ENCODE measurements at places on chromosomes 3 and 15.

DNA sequence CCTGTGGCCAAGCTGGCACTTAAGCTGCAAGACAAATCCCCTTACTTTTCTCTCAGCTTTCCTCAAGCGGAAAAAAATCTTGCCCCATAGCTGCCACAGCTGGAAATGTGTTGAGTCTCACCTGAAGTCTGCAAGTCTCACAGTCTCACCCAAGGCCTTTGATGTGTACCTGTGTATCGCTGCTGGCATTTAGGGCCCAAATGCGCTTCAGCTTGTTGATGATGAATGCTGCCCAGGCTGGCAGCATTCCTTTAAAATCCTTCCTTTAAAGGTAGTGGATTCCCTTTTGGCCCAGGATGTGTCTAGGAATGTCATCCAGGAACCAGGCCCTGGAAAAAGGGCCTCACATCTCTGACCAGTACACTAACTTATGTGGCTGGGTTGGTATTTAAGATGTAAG is 7.0 kb downstream of the OR5K4 start:
- DNase-seq, result no peak

DNA sequence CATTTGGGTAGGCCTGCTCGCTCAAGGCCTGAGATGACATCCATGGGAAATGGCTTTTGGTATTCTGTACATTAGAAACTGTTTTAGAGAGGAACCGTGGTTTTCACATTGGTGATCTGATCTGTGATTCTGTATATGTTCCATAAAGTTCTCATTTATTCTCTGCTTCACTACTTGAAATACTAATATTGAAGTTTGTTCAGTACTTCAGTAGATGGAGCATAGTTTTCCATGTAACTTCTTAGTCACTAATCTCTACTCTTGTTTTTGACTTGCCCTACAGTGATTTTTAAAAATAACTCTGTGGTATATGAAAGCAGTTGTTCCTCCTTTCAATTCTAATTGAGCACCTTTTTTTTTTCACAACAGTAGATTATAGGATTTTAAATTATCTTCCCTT is 66.5 kb downstream of the MBNL1 start:
- no peak for DNase-seq

DNA sequence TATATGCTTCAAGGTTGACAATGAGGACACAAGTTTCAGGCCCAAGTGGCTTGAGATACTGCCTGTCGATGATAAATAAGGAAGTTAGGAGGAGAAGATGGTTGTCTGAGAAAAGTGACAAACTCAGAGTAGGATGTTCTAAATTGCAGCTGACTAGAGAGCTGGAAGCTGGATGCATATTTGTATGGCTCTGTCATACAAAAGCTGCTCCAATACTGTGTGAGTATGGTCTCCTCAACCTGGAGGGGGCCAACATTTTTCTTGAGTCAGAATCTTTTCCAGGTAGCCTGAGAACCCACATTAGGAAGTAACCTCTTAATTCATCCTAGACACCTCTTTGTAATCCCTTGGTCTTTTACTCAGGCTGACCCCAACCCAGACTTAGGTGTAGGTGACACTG is 28.4 kb upstream of the TPRG1 start:
- no peak for DNase-seq

- DNase-seq, result no peak
These were observed 9.2 kb upstream of the CHST2 start for GRCh38 chr3:143110371-143110770.

DNA sequence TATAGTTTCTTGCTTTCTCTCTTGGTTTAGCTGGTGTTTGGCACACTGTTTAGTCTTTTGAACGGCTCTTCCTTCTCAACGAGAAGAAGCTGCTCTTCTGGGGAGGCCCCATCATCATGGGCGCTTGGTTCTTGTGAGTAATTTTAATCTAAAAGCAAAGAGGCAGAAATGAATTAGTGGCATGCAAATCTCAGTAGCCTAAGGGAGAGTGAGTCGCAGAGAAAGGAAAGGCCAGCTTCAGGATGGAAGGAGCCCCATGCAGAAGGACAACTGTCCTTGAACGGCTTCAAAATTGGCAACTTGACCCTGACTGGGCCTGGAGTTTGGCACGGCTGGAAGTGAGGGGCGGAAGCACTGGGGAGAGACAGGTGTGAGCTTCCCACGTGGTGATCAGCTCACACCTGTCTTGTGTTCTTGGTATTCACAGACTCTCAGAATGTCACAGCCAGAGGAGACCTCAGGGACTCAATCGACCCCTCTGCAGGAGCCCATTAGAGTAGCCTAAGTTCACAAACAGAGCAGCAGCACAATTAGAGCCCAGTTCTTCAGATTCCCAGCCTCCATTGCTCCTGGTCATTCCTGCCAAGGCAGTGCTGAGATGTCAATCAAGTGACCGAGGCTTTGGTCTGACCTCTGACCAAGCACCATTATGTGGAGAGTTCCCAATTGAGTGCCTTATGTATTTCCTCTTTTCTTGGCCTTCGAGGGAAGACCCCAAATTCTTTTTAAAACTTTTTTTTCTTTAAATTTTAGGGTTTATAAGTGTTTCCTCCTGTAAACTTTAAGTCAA is 41.3 kb upstream of the ETV5 start:
- DNase-seq, result no peak

GRCh38 chr3:178655488-178655887 is 119.3 kb downstream of the KCNMB2 start:
- DNase-seq, result no peak

DNA sequence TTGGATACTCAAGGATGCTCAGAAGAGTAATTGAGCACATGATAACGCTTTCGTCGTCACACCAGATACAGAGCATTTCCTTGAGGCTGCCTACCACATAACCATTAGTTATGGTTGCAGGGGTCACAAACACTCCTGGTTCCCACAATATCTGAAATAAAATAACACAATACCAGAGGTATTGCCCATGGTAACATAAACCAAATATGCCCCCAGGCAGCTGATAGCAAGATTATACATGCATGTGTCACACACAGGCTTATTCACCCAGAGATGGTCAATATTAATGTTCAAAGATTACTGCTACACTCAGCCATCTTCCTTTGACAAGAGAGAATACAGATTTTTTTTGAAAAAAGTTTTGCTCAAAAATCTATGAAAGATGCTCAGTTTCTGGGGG is 7.3 kb downstream of the RPL39L start:
- DNase-seq, result no peak

DNA sequence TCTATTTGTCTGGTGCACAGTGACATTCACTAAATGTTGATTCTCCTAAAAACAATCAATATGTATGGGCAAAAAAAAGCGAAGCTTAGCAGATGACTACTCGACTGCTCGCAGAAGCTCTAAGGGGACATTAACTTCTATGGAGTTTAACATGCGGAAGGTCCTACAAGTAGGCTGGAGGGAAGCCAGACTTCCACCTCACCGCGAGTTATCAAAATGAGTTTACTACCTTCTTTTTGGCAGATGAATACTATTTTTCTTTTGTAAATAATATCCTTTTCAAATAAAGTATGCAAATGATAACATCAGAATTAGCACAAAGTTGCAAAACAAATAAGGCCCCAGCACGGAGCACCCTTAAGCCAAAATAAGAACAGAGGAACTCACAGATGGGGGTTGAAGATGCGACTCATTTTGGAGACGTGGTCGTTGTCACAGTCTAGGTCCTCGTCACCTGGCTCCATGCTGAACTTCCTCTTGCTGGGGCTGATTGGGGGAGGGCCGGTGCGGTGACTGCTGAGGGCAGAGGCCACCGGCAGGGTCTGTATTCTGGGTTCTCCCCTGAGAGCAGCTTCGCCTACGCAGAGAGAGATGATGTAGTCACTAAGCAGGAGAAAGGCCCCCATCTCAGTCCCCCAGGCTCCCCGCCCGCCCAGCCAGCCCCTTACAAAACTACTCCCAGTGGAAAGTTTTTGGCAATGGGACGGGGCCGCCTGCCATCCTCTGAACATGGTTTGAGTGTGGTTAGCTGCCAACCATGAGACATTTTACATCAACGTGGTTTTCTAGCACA is 42.1 kb downstream of the VGLL4 start:
- no peak for DNase-seq

GRCh38 chr3:90091549-90091948 is 984.1 kb downstream of the EPHA3 start:
- DNase-seq, result no peak

GRCh38 chr3:37097776-37098175 is 76.6 kb downstream of the LRRFIP2 start:
- DNase-seq, result no peak

GRCh38 chr15:36773698-36774097 is 194.3 kb downstream of the CDIN1 start:
- no peak for DNase-seq

DNA sequence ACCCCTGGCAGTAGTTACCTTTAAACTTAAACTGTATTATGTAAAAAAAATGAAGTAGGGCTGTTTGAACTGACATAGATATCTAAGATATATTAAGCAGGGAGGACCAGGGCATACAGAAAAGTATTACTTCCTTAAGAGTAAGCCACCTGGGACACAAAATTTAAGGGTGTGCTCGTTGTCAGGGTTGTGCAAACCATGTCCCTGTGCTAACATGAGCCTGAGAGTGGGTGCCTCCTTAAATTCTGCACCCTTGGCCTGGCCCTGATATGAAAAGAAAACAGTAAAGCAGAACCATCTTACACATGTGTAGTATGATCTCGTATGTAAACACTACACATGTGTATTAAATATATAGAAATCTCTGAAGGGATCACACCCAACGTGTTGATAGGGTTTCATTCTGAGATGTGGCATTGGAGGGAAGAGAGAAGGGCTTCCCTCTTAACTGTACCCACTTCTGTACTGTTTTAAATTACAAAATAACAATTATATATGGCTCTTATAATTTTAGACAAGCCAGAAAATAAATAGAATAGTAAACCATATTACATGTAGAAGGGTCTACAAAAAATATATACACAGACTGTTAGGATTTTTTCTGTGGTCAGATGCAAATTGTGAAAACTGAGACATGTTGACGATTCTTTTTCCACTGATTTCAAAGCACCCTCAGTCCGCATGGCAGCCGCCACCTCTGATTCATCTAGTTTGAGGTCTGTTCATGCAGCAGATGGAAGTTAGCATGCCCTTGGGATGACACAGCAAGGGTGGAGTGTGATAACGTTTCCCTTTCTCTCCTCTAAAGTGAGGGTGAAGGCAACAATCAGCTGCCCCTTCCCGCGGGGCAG is 400.8 kb upstream of the PROK2 start:
- DNase-seq, result no peak

DNA sequence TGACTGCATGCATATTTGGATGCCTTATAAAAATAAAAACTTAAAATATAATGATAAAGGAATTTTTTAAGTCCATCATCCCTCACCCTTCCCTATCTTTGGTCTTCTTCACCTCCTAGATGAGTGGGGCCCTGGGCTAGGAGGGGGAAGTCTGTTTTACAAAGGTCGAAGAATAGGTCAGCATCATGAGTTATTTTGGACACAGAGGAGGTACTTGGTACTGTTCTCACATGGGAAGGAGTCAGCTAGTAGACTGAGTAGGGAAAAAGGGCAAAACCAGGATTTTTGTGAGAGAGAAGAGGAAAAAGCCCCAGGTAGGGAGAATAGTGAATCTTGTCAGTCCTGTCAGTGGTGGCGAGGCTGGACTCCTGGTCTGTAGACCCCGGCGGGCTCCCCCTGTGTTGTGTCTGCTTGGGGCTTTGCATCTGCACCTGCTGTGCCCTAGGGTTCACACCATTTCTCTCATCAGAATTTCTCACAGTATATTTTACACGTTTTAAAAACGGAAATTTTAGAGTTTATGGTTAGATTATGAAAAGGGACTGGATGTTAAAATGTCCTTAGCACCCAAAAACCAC is 17.2 kb downstream of the GCSAM start:
- no peak for DNase-seq

DNA sequence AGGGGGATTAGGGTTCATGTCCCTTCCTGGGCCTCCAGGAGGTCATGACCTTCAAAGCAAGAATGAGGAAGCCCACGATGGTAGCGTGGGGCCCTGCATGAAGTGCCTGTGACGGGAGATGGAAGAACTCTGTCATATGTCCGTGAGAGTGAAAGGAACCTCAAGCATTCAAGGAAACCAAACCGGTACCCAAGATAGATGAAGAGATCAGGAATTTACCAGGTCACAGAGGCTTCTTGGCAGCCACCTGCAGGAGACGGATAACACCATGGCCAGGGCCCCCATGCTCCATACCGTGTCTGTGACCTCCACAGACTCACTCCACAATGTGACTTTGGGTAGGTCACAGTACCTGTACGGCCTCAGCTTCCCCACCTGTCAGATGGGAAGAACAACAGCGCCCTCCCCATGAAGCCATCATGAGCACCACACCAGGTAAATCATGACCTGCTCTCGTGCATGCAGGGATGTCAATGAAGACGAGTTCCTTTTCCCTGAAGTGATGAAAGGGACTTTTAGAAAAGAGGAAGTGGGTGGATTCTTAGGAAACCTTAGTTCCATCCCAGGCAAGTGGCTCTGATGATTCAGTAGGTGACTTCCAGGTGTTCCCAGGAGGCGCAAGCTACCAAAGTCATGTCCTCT is 23.3 kb upstream of the CYP11A1 start:
- no peak for DNase-seq

DNA sequence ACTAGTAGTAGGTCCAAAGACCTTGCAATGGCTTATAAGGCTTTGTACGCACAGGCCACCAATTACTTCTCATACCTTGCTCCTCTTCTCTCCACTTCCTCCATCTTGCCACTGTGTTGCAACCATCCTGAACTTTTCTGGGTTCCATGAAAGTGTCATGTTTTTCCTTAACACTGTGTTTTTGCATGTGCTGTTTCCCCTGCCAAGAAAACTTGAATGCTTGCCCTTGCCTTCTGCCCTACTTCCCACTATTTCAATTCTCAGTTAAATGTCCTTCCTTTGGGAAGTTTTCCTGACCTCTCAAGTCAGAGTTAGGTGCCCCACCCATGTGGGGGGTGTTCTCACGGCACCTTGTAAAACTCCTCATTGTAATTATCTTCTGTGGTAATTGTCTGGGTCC is 182.8 kb downstream of the THRB start:
- DNase-seq, result no peak

GRCh38 chr3:43307649-43308048 is 21.3 kb downstream of the SNRK start:
- no peak for DNase-seq

GRCh38 chr3:140277886-140278285 is 342.9 kb downstream of the CLSTN2 start:
- DNase-seq, result no peak

DNA sequence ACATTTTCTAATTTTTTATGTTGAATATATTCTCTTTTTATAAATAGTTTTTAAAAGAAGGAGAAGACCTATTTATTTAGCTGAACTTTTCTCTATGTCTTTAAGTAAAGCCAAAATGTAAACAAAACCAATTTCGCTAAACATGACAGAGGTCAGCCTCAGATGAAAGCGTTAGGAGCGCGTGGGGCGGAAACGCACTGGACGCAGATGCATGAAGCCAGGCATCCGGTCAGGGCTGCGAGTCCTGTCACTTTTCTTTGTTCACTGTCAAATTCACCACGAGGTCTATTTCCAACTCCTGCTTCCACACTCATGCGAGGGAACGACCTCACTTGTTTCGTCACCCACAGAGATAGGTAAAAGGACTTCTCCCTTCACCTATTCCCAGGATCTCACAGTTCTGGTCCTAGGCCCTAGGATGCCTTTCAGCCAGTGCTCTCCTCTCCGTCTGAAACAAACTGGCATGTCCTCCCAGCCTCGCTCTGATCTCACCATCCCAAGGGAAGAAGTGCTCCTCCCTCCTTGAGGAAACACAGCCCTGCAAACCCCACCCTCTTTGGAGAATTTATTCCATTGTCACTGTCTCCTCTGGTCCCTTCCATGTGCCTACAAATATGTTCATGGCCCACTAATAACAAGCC is 57.9 kb downstream of the ITGB5 start:
- no peak for DNase-seq

Data from activated CD8-positive, alpha-beta memory T cell treated with anti-CD3 and anti-CD28 coated beads for 4 hours (primary cell).